ENCODE measurements at places on chromosomes 1 and 21. TPM values are rescaled to one million over a fixed set of nuclear protein-coding genes. Genes with fewer than 3 reads are reported as not detected.

- no peak for DNase-seq
Observed at GRCh38 chr1:200432586-200432985, 22.8 kb upstream of the ZNF281 start.

DNA sequence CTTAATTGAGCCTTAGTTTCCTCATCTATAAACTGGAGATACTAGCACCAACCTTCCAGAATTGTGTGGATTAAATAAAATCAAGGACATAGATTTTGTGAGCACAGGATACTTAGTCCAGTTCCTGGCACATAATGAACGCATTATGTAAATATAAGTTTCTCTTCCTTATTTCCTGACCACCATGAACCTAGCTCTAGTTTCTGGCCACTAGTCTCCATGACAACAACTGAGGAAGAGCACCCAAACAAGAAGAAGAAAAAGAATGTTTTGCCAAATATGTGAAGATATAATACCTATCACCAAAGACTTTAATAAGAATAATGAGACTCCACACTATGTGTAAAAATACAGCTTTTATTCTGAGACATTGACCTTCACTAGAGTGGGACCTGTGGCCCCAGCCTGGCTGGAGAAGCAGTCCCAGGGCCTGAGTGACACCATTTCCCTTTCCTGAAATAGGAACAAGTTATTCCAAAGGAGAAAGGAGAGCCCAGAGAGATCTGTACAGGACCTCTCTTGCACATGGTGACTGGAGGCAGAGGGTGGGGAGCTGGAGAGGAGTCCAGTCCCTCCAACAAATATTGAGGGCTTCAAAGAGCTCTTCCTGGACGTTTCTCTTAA lies 940 bp upstream of the USF1 start:
- DNase-seq, result no peak

DNA sequence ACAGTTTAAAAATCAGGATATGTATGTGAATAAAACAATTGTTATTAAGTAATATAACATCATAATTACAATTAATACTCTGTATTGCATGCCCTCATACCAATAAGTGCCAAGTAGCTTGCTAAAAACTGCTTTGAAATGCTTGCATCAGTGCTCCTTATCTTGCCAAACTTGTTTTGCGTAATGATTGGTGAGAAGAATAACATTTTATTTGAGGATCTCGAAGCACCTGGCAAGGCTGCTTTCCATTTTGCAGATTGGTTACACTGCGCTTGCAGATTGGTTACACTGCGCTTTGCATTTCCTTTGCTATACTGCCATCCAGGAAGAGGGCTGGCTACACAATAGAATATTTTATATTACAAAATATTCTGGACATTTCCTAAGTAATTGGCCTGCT lies 1.7 kb upstream of the PBX1 start:
- DNase-seq, result no peak

GNB1 gene
- polyA plus RNA-seq, result 158 TPM

OLFML2B gene
- 0.45 TPM for polyA plus RNA-seq

- DNase-seq, result no peak
Observed at GRCh38 chr1:28132171-28133167, 44.0 kb downstream of the PTAFR start.

DNA sequence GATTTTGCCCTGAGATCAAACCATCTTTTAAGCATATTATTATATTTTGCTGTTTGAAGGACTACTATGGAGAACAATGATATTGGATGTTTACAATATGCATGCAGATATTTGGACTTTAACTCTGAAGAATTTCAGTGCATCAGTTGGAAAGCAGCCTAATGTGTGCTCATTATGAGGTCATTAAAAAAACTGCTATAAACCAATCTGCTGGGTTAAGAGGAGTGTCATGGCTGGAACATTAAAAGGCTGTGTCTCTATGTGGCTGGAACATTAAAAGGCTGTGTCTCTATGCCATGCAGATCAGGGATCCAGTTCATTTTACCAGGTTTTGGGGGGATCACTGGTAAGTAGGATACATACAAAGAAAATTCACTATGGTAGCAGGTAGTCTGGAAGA lies 77.6 kb downstream of the SPATA46 start:
- DNase-seq, result no peak

- DNase-seq, result no peak
Observed at GRCh38 chr1:175369696-175370095, 177.1 kb upstream of the KIAA0040 start.

ARTN gene
- polyA plus RNA-seq, result 0.49 TPM

DNA sequence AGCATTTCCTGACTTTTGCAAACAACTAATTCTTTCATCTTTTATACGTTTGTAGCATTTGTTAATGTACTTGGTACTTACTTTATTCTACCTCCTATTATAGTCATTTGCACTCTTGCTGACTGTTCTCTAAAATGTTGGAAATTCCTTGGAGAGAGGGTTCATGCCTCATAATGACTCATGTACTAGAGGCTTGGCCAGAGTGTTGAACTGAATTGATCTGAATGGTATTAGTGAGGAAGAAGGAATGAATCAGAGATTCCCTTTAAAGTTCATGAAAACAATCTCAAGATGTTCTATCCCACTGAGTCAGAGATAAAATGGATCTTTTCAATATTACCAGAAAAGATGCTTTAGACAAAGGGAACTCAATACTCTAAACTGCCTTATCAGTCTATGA lies 383.4 kb downstream of the SEC16B start:
- no peak for DNase-seq

DNA sequence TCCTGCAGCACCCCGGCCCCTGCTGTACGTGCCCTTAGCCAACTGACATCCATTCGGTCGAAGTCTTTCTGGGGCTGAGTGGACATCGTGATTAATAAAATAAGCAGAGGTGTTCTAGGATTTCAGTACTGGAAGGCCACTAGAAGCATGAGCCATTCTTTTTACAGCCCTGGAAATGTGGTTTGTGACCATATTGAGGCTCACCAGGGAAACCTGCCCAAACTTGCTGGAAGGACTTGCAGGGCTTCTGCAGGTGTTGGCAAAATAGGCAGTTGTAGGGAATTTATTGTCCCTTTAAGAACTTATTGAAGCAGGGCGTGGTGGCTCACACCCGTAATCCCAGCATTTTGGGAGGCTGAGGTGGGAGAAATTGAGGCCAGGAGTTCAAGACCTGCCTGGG lies 80.8 kb downstream of the DOP1B start:
- no peak for DNase-seq

IRF6 gene
- polyA plus RNA-seq, result 0.05 TPM

GRCh38 chr1:226912587-226913176 lies 27.4 kb upstream of the COQ8A start:
- DNase-seq, result peak; percentile 44

GPR25 gene
- not detected for polyA plus RNA-seq

CFHR2 gene
- polyA plus RNA-seq, result not detected

DIO1 gene
- not detected for polyA plus RNA-seq

VWA5B1 gene
- polyA plus RNA-seq, result not detected

DNA sequence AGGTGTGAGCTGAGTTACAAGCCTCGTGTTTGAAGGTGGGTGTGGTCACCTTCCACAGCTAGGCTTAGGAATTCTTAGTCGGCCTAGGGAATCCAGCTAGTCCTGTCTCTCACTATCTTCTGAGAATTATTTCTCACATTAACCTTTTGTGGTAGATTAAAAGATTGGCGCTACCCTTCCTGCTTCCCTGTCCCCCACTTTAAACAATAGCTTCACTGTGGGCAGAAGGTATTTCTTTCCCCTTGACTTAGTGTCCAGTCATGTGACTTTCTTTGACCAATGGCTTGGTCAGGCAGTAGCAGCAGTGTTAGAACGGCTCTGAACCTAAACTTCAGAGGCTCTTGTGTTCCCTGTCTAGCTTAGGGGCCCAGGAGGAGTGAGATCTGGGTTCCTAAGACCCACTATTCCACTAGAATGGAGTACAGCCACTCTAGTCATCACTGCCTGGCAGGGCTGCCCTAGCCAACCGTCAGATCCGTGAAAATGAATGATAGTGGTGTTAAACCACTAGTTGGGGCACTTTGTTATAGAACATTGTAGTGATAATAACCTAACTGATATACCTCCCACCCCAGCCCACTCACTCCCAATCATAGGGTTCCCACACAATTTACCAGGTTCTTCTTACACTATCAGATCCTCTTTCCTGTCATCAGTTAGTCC lies 13.9 kb upstream of the C1orf141 start:
- no peak for DNase-seq

GRCh38 chr1:5575396-5575940 lies 416.8 kb downstream of the NPHP4 start:
- no peak for DNase-seq

DNA sequence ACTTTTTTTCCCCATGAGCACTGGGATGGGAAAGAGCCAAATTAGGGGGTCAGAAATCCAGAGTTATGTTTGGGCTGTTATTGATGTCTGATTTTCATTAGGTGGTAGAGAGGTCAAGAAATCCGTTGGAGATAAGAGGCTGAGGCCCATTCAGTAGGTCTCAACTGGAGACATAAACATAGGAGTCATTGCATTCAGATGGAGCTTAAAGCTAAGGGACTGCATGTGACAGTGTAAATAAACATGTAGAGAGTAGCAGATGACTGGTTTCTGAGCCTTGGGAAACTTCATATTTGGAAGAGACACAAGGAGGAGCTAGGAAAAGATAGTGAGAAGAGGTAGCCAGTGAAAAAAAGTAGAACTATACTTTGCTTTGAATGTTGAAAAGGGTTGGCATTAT lies 11.7 kb downstream of the PTPRC start:
- no peak for DNase-seq

FAM151A gene
- polyA plus RNA-seq, result not detected

DNA sequence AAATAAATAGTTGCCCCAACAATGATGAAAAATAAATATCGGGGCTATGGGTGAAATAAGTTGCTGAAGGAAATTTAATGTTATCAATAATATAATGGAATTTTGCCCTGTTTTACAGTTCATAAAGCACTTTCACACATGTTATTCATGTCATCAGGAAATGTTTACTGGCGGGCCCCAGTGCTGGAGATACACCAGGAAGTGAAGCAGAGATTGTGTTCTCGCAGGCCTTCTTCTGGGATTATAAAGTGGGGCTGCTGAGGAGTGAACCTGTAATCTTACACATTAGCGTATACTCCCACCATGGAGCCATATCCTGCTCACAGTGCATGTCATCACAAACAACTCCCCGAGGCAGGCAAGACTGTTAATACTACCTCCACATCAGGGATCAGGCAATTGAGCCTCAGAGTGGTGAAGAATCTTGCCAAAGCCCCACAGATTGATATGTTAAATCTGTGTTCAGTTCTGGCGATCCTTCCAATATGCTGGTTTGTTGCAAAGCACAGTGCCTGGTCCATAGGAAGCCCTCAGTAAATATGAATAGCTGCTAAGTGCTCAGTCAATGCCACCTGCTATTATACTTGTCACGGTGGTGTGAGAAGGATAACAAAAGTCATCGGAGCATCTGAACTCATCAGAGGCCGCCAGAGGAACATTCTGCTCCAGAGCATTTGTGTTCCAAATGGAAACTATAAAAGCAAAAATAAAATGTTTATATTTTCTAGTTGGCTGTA lies 104.4 kb upstream of the UBE2U start:
- no peak for DNase-seq

- DNase-seq, result peak; percentile 7
Observed at GRCh38 chr1:100928128-100928527, 32.2 kb downstream of the SLC30A7 start.

DNA sequence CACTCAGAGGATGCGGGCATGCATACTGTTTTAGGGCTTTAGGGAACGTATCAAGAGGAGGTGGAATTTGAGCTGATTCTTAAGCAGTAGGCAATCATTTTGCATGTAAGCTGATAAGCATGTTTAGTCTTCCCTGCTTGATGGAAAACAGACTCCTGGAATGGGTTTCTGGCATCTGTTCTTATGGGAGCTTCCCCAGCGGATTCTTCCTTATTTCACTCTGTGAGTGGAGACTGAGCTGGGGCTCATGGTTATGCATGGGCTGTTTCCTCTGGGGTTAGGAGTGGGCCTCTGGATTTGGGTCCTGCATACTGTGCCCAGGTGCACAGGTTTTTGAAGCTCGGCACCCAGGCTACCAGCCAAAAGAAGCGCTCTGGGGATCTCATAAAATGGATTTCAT lies 93.4 kb downstream of the DIRAS3 start:
- DNase-seq, result no peak

GRCh38 chr1:196774603-196775002 lies at the start of gene CFHR3:
Gene CFHR3 (plus strand): TSS chr1:196774840. CDS start chr1:196774887, 47 bp downstream.
- no peak for DNase-seq

BTBD8 gene
- polyA plus RNA-seq, result 1.2 TPM

GRCh38 chr1:213523781-213524398 lies 463.9 kb upstream of the PROX1 start:
- DNase-seq, result no peak

DNA sequence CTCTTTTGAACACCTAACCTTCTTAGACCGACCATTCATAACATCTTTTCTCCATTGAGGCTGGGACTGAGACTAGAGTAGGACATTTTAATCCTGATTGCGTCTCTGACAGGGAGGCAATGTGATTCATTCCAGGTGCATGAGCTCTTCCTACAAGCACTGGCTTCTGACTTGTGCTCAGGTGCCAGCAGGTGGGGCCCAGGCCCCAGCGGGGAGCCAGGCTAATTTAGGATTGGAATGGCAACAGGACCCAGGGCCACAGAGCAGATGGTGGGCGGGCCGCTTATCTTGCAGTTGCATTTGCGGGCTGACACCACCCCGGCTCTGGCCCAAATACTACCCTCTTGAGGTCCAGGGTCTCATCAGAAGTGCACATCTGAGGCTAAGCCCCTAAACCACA lies 4.1 kb downstream of the GPA33 start:
- no peak for DNase-seq

GRCh38 chr1:160432371-160432786 lies 32.0 kb downstream of the VANGL2 start:
- no peak for DNase-seq

DNA sequence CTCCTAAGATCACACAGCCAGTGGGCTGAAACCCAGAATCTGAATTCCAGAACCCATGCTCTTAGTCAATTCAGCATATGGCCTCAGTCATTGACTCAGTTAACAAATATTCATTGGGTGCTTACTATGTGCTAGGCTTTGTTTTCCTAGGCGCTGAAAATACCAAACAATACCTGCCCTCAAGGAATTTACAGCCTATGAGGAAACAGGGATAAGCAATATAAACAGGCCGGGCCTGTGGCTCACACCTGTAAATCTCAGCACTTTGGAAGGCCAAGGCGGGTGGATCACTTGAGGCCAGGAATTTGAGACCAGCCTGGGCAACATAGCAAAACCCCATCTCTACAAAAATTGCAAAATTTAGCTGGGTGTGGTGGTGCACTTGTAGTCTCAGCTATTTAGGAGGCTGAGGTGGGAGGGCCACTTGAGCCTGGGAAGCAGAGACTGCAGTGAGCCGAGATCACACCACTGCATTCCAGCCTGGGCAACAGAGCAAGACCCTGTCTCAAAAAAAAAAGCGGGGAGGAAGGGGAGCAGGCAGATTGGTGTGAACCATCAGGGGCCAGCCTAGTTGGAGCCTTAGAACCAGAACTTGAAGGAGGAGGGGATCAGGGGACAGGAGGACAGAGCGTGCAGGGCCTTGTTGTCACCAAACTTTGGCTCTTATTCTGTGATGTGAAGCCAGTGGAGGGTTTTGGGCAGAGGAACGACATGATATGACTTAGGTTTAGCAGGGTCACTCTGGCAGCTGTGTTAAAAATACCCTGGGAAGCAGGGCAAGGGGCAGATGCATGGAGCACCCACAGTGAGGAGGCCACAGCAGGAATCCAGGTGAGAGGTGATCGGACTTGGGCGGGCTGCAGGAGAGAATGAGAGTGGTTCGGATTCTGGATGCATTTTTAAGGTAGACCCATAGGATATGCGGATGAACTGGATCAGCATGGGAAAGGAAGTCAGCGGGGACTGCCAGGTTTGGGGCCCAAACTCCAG lies 5.8 kb downstream of the TINAGL1 start:
- DNase-seq, result no peak

GRCh38 chr21:27536319-27536718 lies 569.4 kb upstream of the ADAMTS5 start:
- DNase-seq, result no peak

NMNAT2 gene
- 0.63 TPM for polyA plus RNA-seq

All from A549 (cell line).